CD4-positive, alpha-beta T cell treated with Interferon gamma for 1 hour (primary cell): ENCODE measurements at places on chromosomes 12 and 14.

- no peak for DNase-seq
Measured at GRCh38 chr12:94839347-94839746, 164.2 kb downstream of the NDUFA12 start.

DNA sequence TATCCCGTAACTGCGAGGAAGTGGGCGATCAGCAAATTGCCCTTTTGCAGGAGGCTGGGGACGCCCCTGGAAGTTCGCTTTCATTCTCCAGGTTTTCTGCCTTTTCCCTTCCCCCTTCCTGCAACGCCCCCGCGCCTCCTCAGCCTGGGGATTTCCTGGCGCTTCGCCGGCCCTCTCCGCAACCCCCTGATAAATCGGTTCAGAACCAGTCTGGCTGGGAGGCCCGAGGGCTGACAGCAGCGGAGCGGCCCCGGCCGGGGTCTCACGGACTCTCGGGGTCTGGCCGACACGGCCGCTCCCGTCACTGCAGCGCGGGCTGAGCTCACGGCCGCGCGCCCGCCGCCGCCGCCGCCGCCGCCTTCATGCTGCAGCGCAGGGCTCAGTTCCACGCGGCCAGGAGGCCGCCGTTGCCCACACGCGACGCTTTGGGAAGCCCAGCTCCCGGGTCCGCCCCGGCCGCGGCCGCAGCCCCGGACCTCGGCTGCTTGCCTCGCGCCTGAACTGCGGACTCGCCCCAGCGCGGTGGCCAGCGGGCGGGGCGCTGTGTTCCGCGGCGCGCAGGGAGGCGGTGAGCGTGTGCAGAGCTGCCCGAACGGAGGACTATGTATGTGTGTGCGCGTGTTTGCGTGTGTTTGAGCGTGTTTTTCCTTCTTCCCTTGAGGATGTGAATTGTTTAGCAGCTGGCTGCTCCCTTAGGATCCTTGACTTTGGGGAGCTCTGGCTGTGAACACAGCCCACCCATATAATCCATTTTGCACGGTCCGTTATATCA lies at the start of gene LRFN5:
TSS of gene LRFN5 (plus strand) at position 345 of the 772 bp plus-strand sequence.
- no peak for DNase-seq

DNA sequence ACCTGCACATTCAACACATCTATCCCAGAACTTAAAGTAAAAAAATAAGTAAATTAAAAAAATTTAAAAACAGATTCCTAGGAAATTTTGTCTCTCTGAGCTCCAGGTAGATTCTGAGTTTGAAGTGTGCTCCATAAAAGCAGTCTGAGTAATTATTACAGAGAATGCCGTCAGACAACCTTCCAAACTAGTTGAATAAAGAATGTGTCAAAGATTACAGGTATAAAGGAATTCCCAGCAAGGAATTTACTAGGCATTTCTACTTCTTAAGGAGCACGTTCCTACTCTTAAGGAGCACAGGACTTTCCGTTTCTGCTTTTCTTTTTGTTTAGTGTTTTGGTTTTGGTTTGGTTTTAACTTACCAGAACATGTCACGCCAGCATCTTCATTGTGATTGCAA lies 7.1 kb downstream of the CD163 start:
- DNase-seq = no peak

DNA sequence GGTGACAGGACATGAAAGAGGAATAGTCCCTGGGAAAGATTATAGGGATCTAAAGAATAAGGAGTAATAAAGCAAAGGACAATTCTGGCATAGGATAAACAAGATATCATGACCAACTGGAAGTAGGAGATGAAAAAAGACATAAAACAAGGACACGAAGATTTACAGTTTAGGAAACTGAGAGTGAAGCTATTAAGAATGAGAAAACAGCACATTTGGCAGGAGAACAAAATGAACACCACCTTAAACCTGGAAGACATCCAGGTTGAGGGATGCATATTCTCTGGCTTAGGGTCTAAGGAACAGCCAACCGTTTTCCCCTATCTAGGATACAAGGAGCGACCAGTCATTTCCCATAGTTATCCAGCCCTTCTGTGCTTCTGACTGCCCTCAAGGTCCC lies 1.9 kb downstream of the TRIP11 start:
- DNase-seq = no peak

DNA sequence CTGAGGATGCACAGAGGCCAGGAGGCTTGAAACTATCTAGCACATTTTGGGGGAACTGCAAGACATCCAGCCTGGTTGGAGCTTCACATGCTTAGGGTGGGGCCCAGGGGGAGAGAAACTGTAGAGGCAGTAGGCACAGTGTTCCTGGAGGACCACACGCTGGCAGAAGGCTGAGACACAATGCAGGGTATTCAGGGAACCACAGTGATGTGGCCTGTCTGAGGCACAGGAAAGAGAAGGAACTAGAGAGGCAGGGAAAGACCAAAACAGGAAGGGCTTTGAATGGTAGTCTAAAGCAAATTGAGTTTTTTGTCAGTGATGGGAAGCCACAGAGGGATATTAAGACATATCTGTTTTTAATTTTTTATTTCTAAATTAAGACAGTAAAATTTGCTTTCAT lies 100.2 kb upstream of the PRICKLE1 start:
- DNase-seq = no peak

DNA sequence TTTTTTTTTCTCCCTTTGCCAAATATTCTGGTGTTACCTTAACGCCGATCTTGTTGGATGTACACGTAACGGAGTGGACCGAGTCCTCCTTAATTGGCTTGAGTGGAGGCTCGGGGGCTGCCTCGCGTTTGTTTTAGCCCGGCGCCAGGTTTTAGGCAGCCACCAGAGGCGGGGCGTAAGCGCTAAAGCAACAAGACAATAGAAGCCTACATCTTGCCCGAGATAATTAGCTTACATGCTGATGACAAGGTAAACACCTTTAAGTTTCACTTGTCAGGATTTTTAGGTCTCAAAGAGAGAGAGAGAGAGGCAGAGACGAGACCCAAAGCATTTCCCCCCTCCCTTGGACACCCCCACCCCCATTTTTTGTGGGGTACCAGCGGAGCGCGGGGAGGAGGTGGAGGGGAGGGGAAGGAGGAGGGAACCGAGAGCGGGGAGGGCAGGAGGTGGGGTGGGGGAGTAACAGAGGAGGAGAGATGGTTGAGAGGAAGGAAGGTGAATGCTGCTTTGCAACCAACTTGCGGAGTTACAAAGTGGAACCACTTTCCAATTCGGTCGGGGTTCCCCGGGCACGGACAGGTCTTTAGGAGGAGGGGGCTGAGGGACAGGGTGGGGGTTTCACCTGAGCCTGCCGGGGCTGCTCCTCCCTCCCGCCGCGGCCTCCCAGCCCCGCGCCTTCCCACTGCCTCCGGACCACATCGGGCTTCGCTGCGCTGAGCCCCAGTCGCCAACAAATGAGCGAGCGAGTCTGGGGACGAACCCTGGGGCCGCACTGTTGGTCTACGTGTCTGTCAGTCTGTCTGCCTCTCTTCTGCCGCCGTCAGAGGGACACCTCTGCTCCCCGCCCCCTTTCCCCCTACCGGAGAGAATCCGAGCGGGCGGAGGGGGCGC lies at the start of gene NKX2-1:
TSS of gene NKX2-1 (minus strand) at position 802 of the 891 bp plus-strand sequence. CDS start at position 699, 103 bp downstream.
- no peak for DNase-seq

DNA sequence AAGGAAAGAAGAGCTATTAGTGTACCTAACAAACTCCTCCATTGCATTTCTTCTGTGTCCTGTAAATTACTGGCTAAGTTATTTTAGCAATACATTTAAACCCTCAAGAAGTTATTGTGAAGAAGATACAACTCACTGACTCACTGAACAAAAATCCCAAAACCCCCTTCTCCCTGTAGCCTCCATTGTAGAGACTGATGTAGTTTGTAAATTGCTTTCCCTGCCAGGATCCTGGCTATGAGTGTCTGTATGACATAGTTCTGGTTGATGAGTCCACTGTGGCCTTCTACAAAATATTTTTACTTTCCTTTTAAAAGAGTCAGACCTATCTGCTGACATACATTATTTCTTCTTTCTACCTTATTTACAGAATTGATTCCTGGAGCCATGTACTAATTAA lies 155.6 kb downstream of the SLC6A15 start:
- DNase-seq = no peak

DNA sequence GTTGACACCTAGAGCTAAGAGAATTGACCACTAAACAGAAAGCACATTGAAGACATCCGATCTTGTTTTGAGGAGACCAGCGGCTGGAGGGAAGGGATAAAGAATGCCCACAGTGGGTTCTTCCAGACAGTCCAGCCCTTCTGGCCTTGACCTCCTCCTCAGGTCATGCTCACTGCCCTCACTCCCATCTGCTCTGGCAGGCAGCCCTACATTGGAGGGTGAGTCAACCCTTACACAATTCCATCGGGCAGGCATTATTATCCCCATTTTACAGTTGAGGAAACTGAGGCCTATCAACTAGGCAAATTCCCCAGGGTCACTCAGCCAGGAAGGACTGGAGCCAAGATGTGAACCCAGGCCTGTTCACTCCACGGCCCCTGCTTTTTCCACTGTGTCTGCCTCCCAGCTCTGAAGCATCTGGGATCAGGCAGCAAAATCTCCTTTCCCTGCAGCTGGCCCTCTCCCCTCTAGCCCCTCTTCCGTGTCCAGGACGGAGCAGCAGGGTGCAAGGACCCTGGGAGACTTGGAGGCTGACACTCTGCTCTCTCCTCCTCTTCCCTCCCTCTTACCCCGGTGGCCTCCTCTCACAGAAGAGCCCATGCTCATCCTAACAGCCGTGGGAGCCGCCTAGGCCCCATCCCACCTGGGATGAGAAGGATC lies 5.3 kb downstream of the SCNN1A start:
- DNase-seq = no peak

DNA sequence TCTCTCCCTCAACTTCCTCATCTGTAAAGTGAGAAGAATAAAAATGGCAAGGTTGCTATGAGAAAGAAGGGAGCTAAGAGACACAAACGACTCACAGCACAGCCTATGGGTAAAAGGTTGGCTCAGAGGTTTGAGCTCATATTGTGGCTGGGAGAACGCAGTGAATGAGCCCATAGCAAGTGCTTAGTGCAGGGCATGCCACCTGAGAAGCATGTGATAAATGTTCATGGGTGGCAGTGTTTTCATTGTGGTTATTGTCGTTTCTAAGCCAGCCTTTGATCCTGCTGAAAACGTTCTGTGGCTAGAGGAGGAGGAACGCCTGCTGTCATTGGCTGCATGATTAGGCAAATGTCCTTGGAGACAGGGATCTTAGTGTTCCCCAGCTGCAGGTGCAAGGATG lies 150.4 kb downstream of the KSR2 start:
- DNase-seq = no peak

GRCh38 chr12:110869026-110869425 lies 22.2 kb downstream of the CCDC63 start:
- no peak for DNase-seq

DNA sequence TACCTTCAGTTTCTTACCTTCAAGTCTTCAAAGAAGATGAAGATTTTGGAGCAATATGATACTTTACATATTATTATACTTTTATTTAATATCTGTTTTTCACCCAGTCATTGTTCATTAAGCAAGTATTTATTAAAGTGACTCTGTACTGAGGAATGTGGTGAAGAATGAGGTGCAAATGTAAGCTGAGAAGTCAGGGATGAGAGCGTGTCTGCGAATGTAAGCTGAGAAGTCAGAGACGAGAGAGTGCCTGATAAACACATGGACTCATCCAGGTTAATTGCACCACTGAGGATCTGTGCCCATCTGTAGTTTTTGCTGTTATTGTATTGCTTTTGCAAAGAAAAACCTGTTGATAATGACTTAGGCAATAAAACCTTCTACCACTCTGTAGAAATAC lies 211.9 kb upstream of the FAR2 start:
- DNase-seq = no peak

- no peak for DNase-seq
Measured at GRCh38 chr14:71554959-71555612, 377.1 kb upstream of the RGS6 start.
